Breast epithelium (tissue), 4 donors: ENCODE measurements at places on chromosomes 12 and 14.

DNA sequence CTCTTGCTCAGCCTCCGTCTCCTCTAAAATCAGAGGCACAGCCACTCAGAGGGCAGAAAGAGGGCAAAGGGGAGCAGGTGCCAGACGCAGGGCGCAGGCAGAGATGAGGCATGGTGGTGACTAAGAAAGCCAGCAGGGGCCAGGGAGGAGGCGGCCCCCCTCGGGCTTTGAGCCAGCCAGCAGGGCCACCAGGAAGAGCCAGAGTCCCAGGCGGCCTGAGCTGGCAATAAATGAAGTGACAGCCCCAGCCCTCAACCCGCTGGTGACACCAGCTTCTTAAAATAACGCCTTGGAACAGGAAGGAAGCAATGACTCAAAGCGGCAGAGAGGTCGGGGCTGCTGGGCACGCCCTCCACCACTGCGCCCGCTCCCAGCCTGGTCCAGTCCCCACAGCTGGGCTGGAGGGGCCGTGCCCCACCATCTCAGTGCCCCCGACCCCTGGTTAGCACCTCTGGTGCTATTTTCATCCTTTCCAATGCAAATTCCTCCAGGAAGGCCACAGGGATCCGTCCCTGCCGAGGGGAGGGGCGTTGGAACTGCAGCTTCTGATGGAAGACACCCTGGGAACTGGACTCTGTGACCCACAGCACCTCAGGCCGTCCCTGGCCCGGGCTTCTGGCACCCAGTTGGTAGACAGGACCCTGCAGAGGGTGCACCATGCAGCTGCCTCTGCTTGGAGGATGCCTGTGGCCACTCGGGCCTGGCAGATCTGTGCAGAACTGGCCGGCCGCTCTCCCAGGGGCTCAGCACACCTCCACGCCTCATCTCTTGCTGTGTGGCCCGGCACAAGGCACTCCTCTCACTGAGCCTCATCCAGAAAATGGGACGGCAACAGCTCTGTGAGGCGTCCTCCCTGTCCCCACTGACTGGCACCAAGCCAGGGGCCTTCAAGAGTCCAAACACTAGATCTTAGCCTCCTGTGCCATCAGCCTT lies 113.7 kb downstream of the NCOR2 start:
- peaks cover 35% of the 10 kb centered on the region for H3K4me1 ChIP-seq
- H3K27ac ChIP-seq, result peak overlapping the region; percentile 64
- DNase-seq, result no peak
- H3K27me3 ChIP-seq, result no peaks in the 10 kb centered on the region
- H3K4me3 ChIP-seq, result no peak overlapping the region
- no peaks in the 10 kb centered on the region for H3K36me3 ChIP-seq

- no peak for DNase-seq
- H3K27ac ChIP-seq, result no peak overlapping the region
- H3K36me3 ChIP-seq, result no peaks in the 10 kb centered on the region
- H3K4me1 ChIP-seq, result no peaks in the 10 kb centered on the region
- no peak overlapping the region for H3K4me3 ChIP-seq
Measured at GRCh38 chr14:79693935-79694334, 517.4 kb downstream of the DIO2 start.

DNA sequence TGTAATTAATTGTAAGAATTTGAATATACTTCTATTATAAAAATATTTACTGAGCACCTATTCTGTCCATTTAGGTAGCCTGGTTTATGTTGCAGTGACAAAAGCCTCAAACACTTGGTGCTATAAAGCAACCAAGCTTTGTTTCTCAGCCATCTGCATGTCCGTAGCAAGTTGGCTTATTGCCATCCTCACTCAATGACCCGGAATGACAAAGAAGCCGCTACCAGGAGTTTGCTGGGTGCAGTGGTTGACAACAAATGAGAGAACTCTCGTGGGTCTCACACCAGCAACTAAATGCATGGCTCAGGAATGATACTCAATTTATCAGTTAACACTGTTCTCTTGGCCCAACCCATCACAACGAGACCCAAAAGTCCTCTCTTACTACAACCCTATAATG lies 553.1 kb downstream of the DIO2 start:
- H3K4me1 ChIP-seq, result no peaks in the 10 kb centered on the region
- DNase-seq, result no peak
- no peak overlapping the region for H3K4me3 ChIP-seq

- no peaks in the 10 kb centered on the region for H3K27me3 ChIP-seq
- no peak overlapping the region for H3K4me3 ChIP-seq
- H3K27ac ChIP-seq, result peak overlapping the region; percentile 95
- H3K36me3 ChIP-seq, result peaks cover 14% of the 10 kb centered on the region
Measured at GRCh38 chr12:6332459-6332858, 9.4 kb downstream of the TNFRSF1A start.

DNA sequence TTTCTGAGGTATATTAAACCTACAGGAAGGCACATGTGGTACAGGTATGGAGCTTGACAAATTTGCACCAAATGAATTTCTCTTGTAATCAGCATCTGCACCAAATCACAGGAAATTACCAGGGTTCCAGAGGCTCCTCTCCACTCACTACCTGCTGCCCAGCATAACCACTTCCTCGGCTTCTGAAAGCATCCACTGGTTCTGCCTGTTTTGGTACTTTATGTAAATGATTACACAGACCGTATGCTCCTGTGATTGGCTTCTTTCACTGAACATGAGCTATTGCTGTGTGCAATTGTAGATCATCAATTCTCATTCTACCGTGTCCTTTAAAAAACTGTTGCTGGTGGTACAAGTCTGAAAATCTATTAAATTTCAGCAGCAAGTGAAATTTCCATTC lies 522.1 kb downstream of the TMEM132D start:
- no peak for DNase-seq
- no peaks in the 10 kb centered on the region for H3K4me1 ChIP-seq
- no peaks in the 10 kb centered on the region for H3K27me3 ChIP-seq

DNA sequence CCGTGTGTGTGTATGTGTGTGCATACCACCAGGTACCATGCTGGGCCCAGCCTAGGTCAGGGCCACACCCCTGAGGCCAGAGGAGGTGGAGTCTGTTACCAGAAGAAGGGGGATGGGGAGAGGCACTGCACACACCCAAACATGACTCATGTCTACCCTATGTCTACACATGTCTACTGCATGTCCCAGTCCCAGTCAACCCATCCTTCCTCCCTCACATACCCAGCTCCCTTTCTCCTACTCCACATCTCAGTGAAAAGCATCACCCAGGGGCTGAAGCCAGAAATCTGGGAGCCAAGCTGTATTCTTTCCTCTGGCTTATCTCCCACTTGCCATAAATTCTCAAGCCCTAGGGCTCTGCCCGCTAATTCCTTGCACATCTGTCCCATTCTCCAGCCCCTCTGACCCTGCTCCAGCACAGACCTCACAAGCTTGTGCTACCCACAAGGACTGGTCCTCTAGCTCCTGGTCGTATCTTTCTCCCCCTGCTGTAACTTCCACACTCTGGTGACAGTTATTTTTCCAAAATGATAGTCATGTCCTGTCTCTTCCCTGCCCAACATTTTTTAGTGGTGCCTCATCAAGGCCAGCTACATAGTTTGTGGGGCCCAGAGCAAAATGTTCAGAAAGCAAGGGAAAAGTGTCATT lies 18.0 kb upstream of the APPL2 start:
- no peaks in the 10 kb centered on the region for H3K4me1 ChIP-seq
- no peaks in the 10 kb centered on the region for H3K36me3 ChIP-seq
- no peaks in the 10 kb centered on the region for H3K27me3 ChIP-seq
- no peak overlapping the region for H3K4me3 ChIP-seq

- H3K27me3 ChIP-seq, result no peaks in the 10 kb centered on the region
- H3K27ac ChIP-seq, result no peak overlapping the region
- H3K4me1 ChIP-seq, result no peaks in the 10 kb centered on the region
- DNase-seq, result no peak
- H3K4me3 ChIP-seq, result no peak overlapping the region
- no peaks in the 10 kb centered on the region for H3K36me3 ChIP-seq
Measured at GRCh38 chr12:103877288-103877687, 36.3 kb upstream of the NT5DC3 start.

DNA sequence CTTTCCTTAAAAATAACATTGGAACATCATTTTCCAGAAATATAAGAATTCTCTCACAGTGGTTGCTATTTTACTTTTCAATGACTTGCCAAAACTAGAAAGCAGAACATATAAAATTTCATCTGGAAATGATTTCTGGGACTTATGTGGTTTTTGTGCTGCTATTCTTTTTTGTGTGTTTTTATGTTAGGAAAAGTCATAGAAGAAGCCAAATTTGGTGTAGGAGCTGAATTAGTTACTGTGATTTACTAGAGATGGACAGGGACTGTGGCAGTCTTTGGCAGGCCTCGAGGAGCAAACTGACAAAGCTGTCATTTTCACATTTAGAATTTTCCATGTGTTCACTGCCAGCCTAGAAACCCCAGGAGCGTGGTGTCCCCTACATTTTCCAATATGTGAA lies 38.3 kb upstream of the LDHB start:
- no peaks in the 10 kb centered on the region for H3K36me3 ChIP-seq
- no peaks in the 10 kb centered on the region for H3K4me1 ChIP-seq
- no peaks in the 10 kb centered on the region for H3K27me3 ChIP-seq
- H3K4me3 ChIP-seq, result no peak overlapping the region
- no peak for DNase-seq
- H3K27ac ChIP-seq, result no peak overlapping the region

- H3K4me1 ChIP-seq, result no peaks in the 10 kb centered on the region
- no peaks in the 10 kb centered on the region for H3K27me3 ChIP-seq
- no peak overlapping the region for H3K4me3 ChIP-seq
- DNase-seq, result no peak
Measured at GRCh38 chr14:36313898-36314297, 6.5 kb downstream of the MBIP start.

DNA sequence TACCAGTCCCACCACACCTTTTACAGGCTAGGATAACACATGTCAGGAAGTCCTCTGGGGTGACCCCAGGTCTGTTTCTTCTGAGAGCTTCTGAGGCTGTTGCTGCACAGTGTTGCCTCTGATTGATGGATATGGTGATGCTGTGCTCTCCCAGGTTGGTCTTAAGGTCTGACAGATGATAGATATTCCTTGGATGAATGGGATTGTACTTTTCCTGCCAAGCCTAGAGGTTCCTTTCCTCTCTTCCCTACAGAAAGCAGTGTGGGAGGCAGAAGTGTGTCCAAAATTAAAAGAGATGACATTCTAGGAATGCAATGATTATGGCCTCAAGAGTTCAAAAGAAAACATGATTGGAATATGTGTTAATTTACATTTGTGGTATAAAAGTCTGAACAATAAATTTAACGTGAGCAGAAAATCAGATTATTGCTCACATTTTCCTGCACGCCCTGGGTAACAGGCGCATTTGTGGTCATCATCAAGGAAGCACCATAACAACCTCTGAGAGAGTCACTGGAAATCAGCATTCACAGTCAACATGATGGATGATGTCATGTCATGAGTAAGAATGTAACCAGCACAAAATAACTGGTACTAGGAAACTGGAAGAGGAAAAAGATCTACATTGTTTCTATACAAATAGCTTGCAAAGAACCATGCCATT lies 73.7 kb downstream of the BBS10 start:
- peak overlapping the region; percentile 75 for H3K27ac ChIP-seq
- H3K4me1 ChIP-seq, result no peaks in the 10 kb centered on the region
- no peak overlapping the region for H3K4me3 ChIP-seq
- no peaks in the 10 kb centered on the region for H3K36me3 ChIP-seq
- no peaks in the 10 kb centered on the region for H3K27me3 ChIP-seq

- no peaks in the 10 kb centered on the region for H3K36me3 ChIP-seq
- H3K27ac ChIP-seq, result no peak overlapping the region
- H3K4me3 ChIP-seq, result no peak overlapping the region
- H3K4me1 ChIP-seq, result no peaks in the 10 kb centered on the region
- no peaks in the 10 kb centered on the region for H3K27me3 ChIP-seq
Measured at GRCh38 chr14:55359307-55359706, 52.3 kb downstream of the ATG14 start.

- H3K27ac ChIP-seq, result no peak overlapping the region
- H3K27me3 ChIP-seq, result no peaks in the 10 kb centered on the region
- no peak overlapping the region for H3K4me3 ChIP-seq
- no peaks in the 10 kb centered on the region for H3K4me1 ChIP-seq
- DNase-seq, result no peak
Measured at GRCh38 chr12:82942521-82942920, 255.8 kb downstream of the TMTC2 start.

GRCh38 chr14:23129759-23130316 lies 10.8 kb upstream of the CEBPE start:
- H3K36me3 ChIP-seq, result no peaks in the 10 kb centered on the region
- H3K27me3 ChIP-seq, result no peaks in the 10 kb centered on the region
- no peak overlapping the region for H3K4me3 ChIP-seq
- peak overlapping the region; percentile 75 for H3K27ac ChIP-seq

DNA sequence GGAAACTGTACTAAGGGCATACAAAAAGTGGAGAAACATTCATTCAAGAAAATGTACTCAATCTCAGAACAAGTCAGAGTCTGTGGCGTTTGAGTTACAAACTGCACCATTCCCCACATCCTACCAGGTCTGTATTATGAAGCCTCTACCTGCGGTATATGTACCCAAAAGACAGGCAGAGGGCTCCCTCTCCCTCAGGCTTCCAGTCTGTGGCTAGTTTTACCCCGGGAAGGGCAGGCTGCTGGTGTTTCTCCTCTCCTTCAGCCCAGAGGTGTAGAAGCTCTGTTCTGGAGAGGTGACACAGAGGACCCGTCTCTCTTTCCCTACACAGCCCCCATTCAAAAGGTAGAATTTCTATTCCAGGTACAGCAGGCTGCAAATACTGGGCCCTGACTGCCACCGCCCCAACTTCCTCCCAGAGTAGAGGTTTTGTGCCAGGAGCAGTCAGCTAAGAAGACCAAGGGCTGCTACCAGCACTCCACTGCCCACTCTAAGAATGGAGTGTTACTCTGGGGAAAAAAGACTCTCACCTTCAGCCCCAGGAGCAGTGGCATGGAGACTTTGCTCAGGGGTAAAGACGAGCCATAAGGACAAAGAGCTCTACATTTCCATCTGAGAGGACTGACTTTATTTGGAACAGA lies 39.4 kb downstream of the PARP11 start:
- no peaks in the 10 kb centered on the region for H3K27me3 ChIP-seq
- no peaks in the 10 kb centered on the region for H3K4me1 ChIP-seq
- H3K27ac ChIP-seq, result no peak overlapping the region
- H3K4me3 ChIP-seq, result no peak overlapping the region
- DNase-seq, result no peak

- no peaks in the 10 kb centered on the region for H3K36me3 ChIP-seq
- H3K27ac ChIP-seq, result peak overlapping the region; percentile 80
- no peak for DNase-seq
Measured at GRCh38 chr14:94612580-94613554, 676 bp downstream of the SERPINA3 start.

- no peak overlapping the region for H3K27ac ChIP-seq
- H3K27me3 ChIP-seq, result no peaks in the 10 kb centered on the region
Measured at GRCh38 chr12:25578411-25579143, 25.5 kb upstream of the LMNTD1 start.

GRCh38 chr12:4833524-4833923 lies 76.2 kb upstream of the KCNA1 start:
- no peak overlapping the region for H3K27ac ChIP-seq
- no peaks in the 10 kb centered on the region for H3K36me3 ChIP-seq
- DNase-seq, result no peak

GRCh38 chr12:10289005-10289754 lies 18.5 kb upstream of the KLRD1 start:
- no peaks in the 10 kb centered on the region for H3K27me3 ChIP-seq
- H3K27ac ChIP-seq, result no peak overlapping the region
- no peaks in the 10 kb centered on the region for H3K36me3 ChIP-seq
- H3K4me1 ChIP-seq, result no peaks in the 10 kb centered on the region
